Activated T-helper 9 cell treated with anti-CD3 and anti-CD28 coated beads, Interleukin-2, amount 50 U/mL, for 16 hours (primary cell): ENCODE measurements at places on chromosomes 1 and 21.

- DNase-seq, result no peak
Observed at GRCh38 chr1:182304627-182305026, 87.0 kb downstream of the GLUL start.

GRCh38 chr21:42705346-42705745 is 51.9 kb downstream of the PDE9A start:
- DNase-seq, result no peak

GRCh38 chr1:9201401-9202239 is 33.0 kb upstream of the H6PD start:
- no peak for DNase-seq

DNA sequence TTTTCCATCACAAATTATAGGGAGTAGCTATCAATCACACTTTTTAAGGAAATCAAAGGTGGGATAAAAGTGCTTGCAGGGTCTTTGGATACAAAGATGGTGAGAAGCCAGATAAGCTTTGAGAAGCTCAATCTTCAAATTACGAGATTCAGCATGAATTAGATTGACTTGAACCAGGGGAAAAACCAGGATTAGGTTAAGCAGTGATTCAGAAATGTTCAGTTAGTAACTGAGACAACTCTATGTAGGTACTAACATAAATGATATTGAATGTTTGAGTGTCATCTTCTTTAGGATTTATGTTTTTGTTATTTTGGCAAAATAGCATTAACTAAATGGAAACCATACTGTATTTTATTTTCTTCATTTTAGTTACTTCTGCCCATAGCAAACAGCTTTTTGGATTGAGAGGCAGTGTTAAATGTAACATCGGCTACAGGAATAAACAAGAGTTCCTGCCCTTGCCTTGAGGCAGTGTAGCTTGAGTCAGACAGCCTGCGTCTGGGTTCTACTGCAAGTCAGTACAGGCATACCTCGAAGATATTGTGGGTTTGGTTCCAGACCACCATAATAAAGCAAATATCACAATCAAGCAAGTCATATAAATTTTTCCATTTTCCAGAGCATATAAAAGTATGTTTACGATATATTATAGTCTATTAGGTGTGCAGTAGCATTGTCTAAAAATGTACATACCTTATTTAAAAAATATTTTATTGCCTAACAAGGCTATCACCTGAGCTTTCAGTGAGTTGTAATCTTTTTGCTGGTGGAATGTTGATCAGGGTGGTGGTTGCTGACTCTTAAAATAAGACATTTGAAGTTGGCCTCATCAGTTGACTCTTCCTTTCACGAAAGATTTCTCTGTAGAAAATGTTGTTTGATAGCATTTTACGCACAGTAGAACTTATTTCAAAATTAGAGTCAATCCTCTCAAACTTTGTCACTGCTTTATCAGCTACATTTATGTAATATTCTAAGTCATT is 36.9 kb upstream of the BACH1 start:
- DNase-seq, result no peak

- no peak for DNase-seq
Observed at GRCh38 chr1:100134872-100135271, 1.9 kb downstream of the TRMT13 start.

DNA sequence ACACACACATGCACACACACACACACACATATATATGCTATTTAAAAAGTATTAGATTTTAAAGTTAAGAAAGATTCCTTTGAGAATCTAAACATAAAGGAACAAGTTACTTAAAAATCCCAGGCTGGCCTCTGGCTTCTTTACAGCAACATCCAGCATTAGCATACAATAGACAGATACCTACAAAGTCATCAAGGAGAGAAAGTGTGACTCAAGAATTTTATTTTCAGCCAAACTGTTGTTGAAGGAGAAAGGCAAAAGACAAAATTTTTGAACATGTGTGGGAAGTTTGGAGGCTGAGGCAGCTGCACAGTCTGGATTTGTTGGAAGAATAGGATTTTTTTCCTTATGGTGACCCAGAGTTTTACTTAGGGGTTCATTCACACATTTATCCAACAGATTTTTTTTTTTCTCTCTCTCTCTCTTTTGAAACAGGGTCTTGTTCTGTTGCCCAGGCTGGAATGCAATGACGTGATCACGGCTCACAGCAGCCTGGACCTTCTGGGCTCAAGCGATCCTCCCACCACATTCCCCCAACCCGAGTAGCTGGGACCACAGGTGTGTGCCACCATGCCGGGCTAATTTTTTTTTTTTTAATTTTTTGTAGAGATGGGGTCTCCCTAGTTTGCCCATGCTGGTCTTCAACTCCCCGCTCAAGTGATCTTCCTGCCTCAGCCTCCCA is 24.0 kb upstream of the SPOCD1 start:
- DNase-seq, result no peak

DNA sequence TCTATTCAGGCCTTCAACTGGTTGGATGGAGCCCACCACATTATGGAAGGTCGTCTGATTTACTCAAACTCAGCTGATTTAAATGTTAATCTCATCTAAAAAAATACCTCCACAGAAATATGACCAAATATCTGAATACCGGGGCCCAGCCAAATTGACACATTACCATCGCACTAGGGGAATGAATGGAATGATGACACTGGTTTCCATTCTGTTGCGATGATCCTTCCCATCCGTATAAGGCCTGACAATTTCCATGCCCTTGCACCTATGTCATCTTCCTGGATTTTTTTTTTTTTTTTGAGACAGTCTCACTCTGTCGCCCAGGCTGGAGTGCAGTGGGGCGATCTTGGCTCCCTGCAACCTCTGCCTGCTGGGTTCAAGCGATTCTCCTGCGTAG is 397.5 kb downstream of the KIF26B start:
- DNase-seq, result no peak
